ELR (cell line): ENCODE measurements at places on chromosomes 3 and 15.

DNA sequence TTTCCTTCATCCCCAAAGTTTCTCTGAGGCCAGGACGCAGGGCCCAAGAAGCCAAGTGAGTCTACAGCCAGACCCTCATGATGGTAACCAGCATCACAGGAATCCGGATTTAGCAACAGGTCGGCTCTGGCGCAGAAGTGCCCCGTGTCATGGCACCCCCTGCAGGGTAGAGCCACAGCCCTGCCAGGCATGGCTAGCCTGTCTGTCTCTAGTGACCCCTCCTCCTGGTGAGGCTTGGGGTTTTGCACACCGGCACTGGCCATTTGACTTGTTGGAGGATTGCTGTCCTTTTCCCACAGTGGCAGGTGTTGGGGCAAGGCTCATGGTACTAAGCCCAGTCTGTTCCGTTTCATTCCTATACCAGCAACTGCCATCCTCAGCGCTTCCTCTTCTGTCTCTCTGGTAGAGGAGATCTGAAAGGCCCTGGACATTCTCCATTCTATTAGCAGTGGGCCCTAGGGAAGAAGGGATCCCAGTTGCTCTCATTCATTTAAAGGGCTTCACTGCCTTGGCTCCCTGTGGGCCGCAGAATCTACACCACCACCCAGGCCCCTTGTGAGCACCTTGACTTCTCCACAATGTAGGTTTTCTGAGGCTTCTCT, 9.4 kb upstream of the CHAC1 start:
- no peak for DNase-seq

GRCh38 chr15:28880680-28881079, 5.1 kb upstream of the APBA2 start:
- DNase-seq, result no peak

GRCh38 chr15:74291101-74292071, 55.3 kb downstream of the CCDC33 start:
- peak; percentile 76 for DNase-seq

GRCh38 chr3:194487289-194488054, 670 bp upstream of the ATP13A3 start:
- DNase-seq, result no peak

GRCh38 chr3:15294929-15295328, 37.5 kb downstream of the SH3BP5 start:
- DNase-seq, result no peak

GRCh38 chr3:149592758-149593240, 65.0 kb downstream of the WWTR1 start:
- DNase-seq, result no peak

GRCh38 chr3:39937315-39937714, 127.9 kb downstream of the MYRIP start:
- no peak for DNase-seq

DNA sequence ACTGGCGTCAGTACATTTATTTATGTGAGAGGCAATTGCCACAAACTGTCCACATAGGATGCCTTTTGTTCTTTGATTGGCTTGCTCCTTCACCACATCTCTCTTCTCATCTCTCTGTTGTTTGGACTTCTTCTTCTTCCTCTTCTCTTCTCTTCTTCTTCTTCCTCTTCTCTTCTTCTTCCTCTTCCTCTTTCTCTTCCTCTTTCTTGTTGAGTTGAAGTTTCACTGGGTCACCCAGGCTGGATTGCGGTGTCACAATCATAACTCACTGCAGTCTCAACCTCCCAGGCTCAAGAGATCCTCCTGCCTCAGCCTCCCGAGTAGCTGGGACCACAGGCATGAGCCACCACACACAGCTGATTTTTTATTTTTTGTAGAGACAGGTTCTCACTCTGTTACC, 67.7 kb upstream of the GSK3B start:
- DNase-seq, result no peak

DNA sequence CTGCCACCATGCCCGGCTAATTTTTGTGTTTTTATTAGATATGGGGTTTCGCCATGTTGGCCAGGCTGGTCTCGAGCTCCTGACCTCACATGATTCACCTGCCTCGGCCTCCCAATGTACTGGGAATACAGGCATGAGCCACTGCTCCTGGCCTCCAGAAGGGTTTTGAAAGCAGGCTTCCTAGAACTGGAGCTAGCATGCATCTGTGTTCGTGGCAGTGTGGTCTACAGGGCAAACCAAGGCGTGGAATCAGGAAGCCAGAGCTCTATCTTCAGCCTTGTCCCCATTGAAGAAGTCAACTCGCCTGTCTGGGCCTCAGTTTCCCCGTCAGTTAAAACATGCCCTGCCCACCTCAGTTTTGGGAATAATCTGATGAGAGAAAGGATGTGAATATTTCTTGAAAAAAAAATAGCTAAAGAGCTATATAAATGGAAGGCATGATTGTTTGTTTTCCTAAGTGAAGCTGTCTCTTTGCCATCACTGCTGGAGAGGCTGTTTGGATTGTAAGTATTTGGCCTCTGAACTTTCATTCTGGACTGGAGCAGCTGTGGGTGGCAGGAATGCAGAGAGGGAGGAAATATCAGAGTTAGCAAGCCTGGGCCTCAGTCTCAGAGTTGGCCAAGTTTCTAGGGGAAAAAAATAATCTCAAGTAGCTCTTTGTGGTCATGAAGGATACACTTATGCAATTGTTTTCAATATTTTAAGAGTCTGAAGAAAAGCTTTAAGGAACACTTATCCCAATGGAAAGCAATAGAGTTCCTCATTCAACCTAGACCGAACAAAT, 36.5 kb upstream of the UACA start:
- peak; percentile 82 for DNase-seq

DNA sequence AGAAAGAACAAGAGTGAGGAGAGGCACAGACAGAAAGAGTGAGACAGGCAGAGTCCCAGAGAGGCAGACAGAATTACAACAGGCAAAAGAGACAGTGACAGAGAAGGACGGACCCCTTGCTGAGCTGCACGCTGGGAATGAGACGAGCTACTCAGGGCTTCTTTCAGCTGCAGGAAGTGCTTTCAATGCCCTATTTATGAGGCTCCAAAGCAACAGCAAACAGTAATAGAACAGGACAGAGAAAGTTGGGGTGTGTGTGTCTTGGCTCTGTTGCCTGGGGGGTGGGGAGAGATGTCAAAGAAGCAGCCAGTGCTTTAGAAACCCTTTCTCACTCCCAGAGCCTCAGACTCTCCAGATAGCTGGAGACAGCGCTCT, 502 bp upstream of the TIMP4 start:
- DNase-seq, result no peak

DNA sequence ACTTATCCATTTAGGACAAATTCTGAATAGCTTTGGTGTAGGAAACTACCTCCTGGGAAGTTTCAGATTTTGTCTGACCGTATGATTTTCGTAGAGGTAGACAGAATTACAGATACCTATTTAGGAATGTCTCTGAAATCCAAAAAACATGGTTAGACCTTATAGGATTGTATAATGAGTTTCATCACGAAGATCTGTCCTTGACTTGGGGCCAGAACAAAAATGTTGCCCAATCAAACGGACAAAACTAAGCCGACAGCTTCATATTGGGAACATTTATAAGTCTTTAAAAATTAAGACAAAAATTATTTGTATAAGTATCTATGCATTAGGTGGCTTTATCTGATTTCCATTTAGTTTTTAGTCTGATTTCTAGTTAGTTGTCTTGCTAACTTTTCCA, 32.6 kb downstream of the MNS1 start:
- DNase-seq, result no peak

DNA sequence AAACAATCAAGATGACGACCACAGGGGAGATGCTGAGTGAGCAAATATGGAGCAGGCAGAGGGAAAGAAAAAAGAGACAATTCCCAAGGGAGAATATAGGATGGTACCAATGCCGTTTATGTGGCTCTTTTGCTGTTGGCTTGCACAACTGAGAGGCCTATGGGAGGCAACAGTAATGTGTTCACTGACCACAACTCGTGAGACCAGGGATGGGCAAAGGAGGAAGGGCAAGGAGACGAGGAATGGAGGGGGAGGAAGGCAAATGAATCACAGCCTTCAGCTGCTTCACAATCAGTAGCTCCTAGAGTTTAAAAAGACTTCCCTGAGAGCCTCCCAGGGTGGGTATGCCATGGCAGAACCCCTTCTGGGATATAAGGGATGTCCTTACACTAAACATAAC, 131.5 kb downstream of the SLC9A9 start:
- DNase-seq, result no peak

- DNase-seq, result no peak
Measured at GRCh38 chr3:65772758-65773157, 266.0 kb downstream of the MAGI1 start.

GRCh38 chr3:123431658-123432324, 17.1 kb downstream of the ADCY5 start:
- peak; percentile 13 for DNase-seq

- no peak for DNase-seq
Measured at GRCh38 chr3:41357271-41357670, 158.0 kb downstream of the CTNNB1 start.

DNA sequence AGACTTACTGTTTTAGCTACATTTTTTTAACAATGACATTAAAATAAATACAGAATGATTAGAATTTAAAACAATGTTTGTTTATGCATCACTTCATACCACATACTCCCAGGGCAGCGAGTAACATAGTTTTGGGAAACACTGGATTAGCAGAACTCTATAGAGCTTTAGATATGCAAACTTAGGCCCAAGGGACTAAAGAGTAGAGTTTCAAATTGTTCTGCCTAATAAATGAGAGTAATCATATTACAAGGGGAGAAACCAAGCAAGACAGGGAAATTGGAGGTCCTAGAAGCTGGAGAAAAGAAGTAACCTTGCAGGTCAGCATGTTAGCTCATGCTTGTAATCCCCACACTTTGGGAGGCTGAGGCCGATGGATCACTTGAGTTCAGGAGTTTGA, 3.6 kb upstream of the DAZL start:
- no peak for DNase-seq

GRCh38 chr3:178325330-178325729, 210.9 kb upstream of the KCNMB2 start:
- DNase-seq, result peak; percentile 44

DNA sequence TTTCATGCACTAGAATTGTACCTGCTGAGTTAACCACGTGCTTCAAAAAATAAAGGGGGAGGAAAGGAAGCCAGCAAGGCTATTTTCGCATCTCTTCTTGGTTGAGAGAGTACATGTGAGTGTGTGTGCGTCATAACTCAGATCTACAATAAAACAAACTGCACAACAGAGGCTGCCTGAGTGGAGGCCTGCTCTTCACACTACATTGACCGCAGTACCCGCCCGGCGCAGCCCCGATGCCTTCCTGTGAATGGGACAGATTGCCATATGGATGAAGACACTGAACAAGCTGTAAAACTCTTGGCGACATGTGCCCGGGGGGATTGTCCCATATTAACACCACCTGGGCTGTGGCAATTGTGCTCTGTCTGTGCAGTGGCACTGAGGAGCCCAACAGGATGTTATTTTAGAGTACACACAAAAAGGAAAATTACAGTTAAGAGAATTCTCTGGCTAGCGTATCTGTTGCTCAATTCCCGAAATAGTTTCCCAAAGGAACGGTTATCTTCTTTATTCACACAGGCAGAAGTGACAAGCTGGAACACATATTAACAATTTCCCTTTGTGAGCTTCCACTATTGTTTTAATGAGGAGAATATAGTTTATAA, 551.5 kb downstream of the FOXP1 start:
- no peak for DNase-seq
